ENCODE measurements at places on chromosomes 6 and 20.

DNA sequence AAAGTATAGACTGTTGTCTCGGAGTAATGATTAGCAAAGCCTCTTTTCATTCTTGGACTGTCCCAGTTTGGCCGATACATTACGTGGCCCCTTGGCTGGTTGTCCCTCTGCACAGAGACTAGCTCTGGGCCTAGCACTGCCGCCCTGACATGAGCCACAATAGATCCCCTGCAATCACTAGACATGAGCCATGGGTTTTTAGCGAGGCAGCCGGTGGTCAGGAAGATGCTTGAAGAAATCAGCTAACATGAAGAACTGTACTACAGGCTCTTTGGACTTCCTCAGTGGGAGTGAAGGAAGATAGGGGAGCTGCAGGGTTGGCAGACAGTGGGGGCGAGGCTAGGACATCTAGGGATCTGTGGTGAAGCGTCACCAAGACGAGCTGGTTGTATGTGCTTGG lies 11.0 kb downstream of the DUSP22 start:
- DNase-seq: no peak

- DNase-seq: no peak
These were observed 15.7 kb downstream of the CNKSR3 start for GRCh38 chr6:154494592-154495311.

DNA sequence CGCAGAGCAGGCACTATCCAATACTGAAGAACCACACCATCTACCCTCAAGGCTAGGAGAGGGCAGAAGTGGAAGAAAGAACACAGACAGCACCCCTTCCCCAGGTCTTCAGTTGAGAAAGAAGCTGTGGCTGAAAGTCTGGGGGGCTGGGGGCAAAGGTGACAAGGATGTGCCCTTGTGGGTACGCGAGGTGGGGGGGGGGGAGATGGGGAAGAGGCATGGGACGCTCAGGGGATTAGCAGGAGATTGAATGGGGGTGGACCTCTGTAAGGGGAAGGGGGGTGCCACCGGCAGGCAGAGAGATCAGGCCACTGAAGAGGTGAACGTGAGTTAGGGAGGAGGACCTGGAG lies 1.1 kb downstream of the B4GALT5 start:
- no peak for DNase-seq

GRCh38 chr6:35327349-35328027 lies 14.9 kb upstream of the PPARD start:
- DNase-seq: peak; percentile 91

- peak; percentile 47 for DNase-seq
These were observed 25.9 kb upstream of the GTSF1L start for GRCh38 chr20:43752561-43753301.

- DNase-seq: peak; percentile 7
These were observed 43.4 kb downstream of the QKI start for GRCh38 chr6:163457637-163458561.

- DNase-seq: no peak
These were observed 3.4 kb downstream of the BMP7 start for GRCh38 chr20:57262784-57263609.

- DNase-seq: no peak
These were observed 66.5 kb downstream of the DTNBP1 start for GRCh38 chr6:15596186-15596896.

- DNase-seq: no peak
These were observed 49.8 kb downstream of the PPARD start for GRCh38 chr6:35392111-35392702.

GRCh38 chr6:119174879-119175817 lies 96.7 kb upstream of the FAM184A start:
- no peak for DNase-seq

DNA sequence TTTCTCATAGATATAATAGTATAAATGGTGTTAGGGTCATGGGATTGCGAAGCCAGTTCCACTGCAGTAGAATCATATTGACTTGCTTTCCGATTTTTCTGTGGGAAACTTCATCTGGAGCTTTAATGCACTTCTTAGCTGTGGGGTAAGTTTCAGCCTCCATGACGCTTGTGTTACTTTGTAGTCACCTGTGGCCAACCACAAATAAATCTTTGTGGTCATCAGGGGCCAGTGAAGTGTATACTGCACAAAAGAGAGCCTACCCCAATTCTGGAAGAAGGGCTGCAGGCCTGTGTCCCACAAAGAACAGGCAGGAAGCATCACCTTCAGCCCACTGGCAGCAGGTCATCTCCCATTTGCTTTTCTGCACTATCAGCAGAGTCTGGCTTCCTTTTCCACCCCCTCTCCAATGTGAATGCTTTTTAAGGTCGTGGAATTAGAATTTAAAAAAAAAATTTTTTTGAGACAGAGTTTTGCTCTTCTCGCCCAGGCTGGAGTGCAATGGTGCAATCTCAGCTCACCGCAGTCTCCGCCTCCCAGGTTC lies 32.0 kb downstream of the MTHFD1L start:
- DNase-seq: no peak

GRCh38 chr6:147868427-147869190 lies 360.1 kb downstream of the SAMD5 start:
- DNase-seq: no peak

DNA sequence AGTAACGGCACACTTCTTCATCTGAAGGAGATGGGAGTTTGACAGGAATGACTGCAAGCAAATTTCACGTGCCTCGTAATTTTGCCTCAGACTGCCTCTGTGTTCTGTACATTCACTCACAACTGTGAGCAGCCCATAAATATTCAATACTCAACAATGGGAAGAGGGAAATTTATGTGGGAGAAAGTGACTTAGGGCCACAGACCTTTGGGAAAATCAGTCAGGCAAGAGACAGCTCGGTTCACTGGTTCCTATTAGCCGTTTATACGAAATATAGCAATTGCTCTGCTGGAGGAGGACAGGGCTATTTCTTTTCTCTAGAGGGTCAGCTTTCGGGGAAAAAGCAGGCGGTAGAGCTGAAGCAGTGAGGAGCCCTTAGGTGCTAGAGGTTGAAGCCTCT lies 28.0 kb downstream of the OPN5 start:
- DNase-seq: no peak

GRCh38 chr6:125154761-125155135 lies 1.2 kb downstream of the TPD52L1 start:
- DNase-seq: peak; percentile 52

DNA sequence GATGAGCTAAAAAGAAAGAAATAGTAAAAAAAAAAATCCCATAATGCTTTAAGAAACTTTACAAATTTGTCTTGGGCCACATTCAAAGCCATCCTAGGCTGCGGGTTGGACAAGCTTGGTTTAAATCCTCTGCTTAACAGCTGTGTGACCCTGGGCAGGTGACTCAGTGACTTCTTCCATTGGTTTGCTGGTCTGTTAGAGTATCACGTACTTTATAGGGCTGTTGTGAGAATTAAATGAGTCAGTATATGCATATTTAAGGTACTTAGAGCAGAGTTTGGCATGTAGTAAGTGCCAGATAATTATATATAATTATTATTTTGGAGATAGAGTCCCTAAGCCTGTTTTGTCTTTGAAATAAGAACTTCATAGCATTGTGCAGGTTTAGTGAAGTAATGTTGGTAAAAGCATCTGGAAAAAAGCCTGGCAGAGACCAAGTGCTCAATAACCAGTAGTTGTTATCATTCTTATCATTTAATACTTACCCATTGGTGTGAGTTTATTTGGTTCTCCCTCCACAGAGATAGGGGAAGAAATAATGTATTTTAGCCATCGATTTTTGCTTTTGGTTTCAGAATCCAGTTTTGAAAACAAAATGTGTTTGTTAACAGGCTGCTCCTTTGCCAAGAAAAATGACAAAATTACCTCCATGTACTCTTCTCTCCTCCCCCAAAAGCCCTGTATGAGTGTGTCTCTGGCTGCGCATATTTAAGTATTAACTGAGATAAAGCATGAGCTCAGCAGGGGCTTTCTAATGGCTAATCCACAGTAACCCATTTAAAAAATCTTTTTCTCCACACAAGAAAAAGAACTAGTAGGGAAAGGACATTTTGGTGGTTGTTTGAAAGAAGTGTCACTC lies 67.2 kb downstream of the FOXO3 start:
- DNase-seq: peak; percentile 21

DNA sequence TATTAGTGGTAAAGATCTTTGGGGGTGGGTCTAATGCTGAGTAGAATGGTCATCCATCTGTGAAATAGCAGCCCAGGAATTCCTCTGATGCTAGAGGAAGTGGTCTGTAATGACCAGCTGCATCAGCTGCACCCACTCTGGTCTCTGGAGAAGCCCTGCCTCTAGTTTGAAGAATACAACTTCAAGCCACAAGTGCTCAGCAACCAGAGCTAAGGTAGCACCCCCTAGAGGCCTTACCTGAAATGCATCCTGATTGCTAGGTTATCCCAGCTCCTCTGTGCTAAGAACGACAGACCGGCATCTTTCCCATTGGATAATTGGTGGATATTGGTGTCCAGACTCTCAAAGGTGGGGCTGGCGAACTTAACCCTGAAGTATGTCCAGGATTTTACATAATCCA lies 58.2 kb downstream of the DNAH8 start:
- DNase-seq: peak; percentile 62

DNA sequence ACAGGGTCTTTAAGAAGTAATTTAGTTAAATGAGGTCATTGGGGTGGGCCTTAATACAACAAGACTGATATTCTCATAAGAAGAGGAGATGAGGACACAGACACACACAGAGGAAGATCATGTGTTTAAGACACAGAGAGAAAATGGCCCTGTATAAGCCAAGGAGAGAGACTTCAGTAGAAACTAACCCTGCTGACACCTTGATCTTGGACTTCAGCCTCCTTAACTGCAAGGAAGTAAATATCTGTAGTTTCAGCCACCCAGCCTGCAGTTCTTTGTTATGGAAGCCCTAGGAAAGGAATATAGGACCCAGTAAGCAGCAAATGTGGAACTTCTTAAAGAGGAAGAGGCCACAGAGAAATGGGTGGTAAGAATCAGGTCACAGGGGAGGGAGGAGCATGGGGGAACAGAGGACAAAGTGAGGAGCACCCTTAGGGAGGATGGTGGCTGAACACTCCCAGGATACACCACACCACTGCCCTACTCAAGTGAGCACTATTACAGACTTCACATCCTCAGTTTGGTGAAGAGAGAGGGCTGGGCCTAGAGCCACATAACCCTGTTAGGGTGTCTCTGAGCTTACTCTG lies 762 bp downstream of the SIRPB1 start:
- DNase-seq: no peak

- DNase-seq: peak; percentile 16
These were observed 117.9 kb upstream of the PTPN1 start for GRCh38 chr20:50392138-50392866.

GRCh38 chr20:37564388-37565133 lies 36.9 kb upstream of the BLCAP start:
- DNase-seq: peak; percentile 39

DNA sequence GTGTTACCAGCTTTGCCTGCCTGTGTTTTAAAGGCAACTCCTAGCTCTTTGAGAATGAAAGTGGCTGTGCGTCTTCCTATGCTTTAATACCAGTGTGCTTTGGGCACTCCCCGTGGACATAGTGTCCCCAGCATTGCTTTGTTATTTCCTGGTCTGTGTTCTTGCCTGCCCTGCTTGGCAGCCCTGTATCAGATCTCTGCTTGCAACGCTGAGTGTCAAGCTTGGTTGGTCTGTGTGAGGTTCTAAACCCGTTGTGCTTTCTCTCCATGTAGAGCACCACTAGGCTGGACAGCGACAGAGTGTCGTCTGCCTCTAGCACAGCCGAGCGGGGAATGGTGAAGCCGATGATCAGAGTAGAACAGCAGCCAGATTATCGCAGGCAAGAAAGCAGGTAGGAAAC lies 80.2 kb downstream of the AFDN start:
- DNase-seq: no peak

- DNase-seq: no peak
These were observed 147.1 kb downstream of the PRL start for GRCh38 chr6:22149501-22150367.

GRCh38 chr6:10384610-10385523 lies 30.0 kb downstream of the TFAP2A start:
- no peak for DNase-seq

GRCh38 chr20:43911066-43911465 lies 3.6 kb upstream of the TOX2 start:
- peak; percentile 43 for DNase-seq

DNA sequence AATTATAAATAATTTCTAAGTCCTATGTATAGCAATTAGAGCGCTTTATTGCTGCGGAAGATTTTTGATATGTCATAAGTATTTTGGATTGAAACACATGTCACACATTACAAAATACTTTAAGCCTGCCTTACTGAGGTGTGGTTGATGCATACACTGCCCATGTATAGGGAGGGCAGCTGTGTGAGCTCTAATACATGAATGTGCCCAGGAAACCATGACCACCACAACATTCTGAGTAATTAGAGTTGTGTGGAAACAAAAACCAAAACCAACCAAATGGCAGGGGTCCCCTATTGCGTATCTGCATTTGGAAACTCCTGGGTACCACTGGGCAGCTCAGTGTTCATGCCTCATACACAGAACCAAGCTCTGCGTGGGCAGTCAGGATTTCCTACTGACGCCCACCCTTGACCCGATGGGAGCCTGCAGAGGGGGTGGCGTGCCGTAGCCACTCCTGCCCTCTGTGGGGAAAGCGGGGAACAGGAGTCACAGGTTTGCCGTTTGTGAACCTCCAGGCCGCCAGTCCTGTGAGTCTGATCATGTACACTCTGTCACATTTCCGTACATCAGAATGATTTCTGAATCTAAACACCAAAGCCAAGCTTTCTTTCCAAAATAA lies 50.9 kb upstream of the PDE10A start:
- DNase-seq: no peak
